ENCODE measurements at places on chromosomes 5 and 9.

DNA sequence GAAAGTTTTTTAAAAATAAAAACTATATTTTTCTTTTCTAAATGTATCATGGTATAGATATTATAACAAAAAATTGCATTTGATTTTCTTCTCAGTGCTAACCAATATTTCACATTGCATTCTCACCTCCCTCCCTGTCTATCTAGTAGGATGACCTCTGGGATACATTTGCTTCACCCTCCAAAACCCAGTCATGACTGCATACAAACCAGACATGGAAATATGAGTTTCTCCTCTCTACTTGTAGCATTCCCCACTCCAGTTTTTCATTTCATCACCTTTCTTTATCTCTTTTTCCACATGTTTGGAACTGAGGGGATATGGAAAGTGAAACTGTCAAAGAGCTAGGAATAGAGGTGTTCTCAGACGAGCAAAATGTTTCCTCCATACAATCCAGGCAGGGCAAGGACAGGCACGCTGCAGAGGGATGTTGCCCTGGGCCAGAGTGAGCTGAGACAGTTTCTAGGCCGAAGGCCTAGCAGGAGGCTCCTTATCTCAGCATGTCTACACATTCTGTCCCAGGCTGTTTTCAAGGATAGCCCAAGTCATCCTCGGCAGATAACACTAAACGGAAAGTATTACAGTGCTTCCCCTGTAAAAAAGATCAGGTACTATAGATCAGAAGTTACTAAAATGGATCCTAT lies 46.7 kb downstream of the MEF2C start:
- DNase-seq, result no peak

DNA sequence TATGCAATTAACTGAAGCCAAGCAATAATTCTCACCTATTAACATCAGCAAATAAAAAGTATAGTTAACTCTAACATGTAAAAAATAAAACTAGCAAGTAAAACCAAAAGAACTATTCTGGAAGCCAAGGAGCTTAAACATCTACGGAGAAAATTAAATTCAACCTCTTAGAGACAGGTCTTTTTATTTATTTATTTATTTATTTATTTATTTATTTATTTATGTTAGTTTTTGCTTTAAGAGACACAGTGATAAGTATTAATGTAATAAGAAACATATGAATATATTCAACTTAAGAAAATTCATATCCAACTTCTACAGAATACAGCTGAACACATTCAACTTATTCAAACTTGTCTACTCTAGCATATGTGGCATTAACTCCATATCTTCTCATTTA lies 472.1 kb upstream of the IZUMO3 start:
- DNase-seq, result no peak

GRCh38 chr5:153445875-153446579 lies 44.4 kb upstream of the GRIA1 start:
- DNase-seq, result peak; percentile 52

DNA sequence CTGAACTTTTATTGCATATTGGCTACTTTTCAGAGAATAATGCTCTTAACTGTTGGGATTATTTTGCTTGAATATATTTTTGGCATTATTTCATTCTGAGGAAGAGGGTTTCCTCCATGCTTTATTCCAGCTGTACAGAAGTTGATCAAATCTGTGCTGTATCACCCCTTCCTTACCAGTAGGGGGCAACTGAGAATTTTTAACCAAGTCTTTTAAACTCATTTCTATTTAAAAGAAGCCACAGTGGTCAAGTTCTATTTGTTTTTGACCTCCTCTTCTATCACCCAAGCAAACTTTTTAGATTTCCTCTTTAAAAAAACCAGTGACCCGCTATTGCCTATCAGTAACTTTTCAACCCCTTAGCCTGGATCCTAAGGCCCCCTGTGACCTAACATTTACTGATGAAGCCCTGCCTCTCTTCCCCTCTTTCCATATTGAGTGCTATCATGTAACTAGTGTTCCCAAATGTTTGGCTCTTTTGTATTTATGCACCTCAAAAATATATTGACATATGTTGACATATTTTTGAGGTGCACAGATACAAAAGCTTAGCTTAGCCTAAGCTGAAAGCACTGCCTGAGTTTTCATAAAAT lies 80.6 kb downstream of the FBXO4 start:
- DNase-seq, result peak; percentile 19

- DNase-seq, result no peak
Observed at GRCh38 chr5:87582149-87582548, 169.4 kb upstream of the CCNH start.

DNA sequence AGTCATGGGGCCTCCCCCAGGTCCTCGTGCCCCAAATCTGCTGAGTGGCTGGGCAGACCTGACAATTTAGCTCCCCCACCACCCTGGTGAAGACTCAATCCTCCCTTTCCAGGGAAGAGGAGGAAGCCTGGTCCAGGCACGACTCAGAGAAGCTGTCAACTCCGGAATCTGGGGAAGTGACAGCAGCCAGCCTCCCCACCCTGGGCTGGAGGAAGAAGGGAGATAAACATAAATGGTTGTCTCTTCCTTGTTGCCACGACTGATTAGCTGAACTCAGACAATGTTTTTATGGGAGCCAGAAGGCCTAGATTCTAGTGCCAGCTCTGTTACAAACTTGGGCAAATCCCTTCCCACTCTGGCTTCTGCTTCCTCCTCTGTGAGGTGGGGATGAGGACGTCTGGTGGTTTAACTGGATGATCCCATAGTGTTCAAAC lies 15.4 kb downstream of the CCDC69 start:
- DNase-seq, result no peak

DNA sequence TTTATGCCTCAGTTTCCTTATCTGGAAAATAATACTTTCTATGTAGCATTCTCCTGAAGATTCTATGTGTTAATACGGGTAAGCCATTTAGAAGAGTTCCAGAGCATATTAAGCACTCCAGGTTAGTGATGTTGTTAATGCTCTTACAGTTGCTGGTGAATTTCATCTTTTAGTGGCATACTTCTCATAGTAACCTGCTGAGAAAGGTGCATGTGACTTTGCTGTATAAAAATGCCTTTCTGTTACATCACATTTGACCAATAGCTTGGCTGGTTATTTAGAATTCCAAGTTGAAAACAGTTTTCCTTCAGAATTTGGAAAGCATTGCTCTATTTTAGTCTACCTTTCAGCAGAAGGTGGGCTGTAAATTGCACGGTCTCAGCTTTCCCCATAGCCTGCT lies 27.2 kb downstream of the GCNT1 start:
- no peak for DNase-seq

GRCh38 chr5:154722936-154723335 lies 32.2 kb upstream of the LARP1 start:
- DNase-seq, result no peak

DNA sequence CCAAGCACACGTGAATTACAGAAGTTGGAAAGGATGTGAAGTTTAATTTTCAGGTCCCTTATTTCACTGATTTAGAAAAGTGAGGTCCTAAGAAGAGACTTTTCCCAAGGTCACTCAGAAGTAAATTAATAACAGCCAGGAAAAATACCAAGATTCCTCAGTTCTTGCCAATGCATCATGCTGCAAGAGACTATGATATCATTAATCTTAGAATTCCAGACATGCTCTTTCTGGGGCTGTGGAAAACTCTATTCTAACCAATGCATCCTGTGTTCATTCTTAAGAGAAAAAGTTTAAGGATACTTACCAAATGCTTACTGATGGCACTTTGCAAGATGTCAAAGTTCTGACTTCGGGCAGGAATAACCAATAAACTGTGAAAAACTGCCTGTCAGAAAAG lies 42.8 kb downstream of the TEX10 start:
- DNase-seq, result peak; percentile 49

- DNase-seq, result no peak
Observed at GRCh38 chr5:31866166-31866565, 227.2 kb downstream of the PDZD2 start.

GRCh38 chr9:121842612-121842978 lies 191.2 kb downstream of the DAB2IP start:
- DNase-seq, result peak; percentile 88

- DNase-seq, result no peak
Observed at GRCh38 chr5:150234576-150235499, 45.0 kb downstream of the SLC6A7 start.

- DNase-seq, result no peak
Observed at GRCh38 chr5:160651692-160652645, 200.0 kb downstream of the ATP10B start.

DNA sequence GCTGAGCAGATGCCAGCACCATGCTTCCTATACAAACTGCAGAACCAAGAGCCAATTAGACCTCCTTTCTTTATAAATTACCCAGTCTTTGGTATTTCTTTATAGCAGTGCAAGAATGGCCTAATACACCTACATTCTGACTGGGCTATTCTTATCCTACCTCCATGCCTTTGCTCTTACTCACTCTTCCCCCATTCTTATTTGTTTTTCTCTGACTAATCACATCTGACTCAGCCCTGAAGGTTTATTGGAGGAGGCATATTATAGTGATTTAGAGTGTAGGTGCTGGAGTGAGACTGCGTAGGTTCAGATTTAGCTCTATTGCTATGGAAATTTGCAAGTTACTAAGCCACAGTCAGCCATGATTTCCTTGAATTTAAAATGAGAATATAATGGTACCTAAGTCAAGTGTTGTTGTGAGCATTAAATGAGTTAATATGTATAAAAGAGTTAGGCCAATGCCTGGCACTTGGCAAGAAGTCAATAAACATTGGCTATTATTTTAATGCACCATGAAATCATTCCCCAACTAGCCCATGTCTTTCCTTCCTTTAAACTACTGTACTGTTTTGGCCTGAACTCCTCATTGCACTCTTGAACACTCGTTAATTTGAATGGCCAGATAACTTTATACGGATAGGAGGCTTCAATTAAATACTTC lies 531.2 kb upstream of the ZNF608 start:
- peak; percentile 91 for DNase-seq

- DNase-seq, result peak; percentile 11
Observed at GRCh38 chr5:54226215-54226614, 84.2 kb downstream of the ARL15 start.

DNA sequence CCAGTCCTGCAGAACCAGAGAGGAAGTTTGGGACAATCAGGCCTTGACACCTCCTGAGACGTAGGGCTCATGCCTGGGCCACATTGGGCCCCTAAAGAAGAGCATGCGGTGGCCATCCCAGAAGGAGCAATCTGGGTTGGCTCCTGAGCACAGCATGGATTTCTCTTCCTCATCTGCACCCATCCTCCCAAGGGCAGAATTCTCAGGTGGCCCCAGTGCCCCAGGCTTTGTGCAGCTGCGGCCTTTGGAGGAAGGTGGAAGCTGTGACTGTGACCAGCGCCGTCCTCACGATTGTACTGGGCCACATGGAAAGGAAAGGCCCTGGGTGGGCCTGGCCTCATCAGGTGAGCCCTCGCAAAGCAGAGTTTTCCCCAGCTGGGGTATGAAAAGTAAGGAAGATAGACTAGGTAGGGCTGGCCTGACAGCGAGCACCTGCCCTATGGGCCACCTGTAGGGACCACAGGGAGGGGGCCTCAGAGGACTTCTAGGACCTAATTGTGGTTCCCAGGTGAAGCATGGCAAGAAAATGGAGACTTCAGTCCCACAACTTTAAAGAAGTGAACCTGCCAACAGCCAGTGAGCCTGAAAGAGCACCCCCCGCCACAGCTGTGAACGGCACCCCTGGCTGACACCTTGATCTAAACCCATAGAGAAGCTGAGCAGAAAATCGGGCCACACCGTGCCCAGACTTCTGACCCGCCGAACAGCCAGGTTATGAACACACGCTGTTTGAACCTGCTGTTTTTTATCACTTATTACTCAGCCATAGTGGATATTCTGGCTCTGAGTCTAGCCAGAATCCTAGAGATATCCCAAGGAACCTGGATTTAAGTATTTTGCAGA lies 164.1 kb downstream of the IRX2 start:
- DNase-seq, result no peak

DNA sequence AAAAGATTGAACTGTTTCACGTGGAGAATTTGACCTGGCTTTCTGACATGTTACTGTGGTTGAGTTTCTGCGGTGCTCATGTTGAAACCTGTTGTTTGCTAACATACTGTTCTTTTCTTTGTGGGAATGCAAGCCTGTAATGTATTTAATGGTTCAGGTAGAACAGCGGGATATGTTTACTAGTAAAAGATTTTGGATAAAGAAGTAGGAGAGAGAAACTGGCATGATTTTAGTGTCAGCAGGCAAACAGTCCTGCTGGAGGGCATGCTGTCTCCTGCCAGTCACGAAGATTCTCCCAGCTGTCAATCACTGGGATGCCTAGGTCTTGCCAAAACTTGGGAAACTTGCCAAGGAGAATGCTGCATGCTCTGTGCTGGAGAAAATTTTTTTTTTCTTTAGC lies 263.5 kb downstream of the TAF11L14 start:
- no peak for DNase-seq

- DNase-seq, result no peak
Observed at GRCh38 chr9:93132287-93132927, 1.6 kb downstream of the NINJ1 start.

- DNase-seq, result peak; percentile 62
Observed at GRCh38 chr9:133477992-133478850, 678 bp downstream of the SLC2A6 start.

DNA sequence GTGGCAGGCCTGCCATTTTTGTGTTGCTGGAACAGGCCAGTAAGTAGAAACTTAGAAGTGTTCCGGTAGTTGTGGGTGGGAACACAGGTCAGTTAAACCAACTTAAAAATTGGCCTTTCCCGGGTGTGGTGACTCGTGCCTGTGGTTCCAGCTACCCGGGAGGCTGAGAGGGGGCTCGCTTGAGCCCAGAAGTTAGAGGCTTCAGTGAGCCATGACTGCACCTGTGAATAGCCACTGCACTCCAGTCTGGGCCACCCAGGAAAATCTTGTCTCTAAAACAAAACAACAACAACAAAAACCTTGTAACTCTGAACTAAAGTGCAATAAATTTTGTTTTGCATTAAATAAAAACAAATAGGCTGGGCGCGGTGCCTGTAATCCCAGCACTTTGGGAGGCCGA lies 1.4 kb upstream of the NHP2 start:
- no peak for DNase-seq

DNA sequence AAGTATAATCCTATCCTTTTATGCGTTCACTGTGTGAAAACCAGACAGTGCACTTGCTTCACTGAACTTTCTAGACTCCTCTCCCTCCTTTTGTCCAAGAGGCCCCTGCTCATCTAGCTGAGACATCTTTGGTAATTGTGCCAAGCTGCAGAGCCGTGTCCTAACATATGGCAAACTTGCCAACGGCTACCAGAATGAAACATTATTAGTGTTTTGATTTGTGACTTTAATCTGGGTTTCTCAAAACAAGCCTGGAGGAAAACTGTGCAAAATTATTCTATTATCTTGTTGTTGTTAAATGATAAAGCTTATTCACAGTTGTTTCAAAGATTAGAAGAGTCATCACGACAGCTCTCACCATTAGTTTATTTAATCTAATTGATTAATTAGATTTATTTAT lies 79.0 kb upstream of the RETREG1 start:
- DNase-seq, result no peak

DNA sequence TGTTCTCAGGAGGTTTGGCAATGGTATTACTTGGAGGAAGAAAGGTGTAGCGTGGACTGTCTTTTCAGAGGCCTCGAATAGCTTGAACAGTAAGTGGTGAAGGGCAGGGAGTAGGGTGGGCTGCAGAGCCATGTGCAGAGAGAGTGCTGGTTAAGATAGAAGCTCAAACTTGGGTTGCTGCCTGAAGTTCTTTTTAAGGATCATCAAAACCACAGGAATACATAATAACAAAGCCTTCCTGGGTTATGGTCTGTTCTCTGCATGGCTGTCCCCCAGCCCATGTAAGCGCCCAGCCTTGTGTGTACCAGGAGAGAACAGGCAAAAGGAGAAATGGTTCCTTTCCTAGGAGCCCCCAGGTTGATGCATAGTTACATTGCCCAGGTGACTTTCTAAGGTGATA lies 43.9 kb downstream of the RCL1 start:
- DNase-seq, result no peak

- no peak for DNase-seq
Observed at GRCh38 chr9:135287627-135288026, 192.0 kb upstream of the PPP1R26 start.
